ENCODE measurements at places on chromosomes 11 and 22. TPM values are rescaled to one million over a fixed set of nuclear protein-coding genes. Genes with fewer than 3 reads are reported as not detected.

GRCh38 chr11:27354359-27354965 is 8.6 kb downstream of the CCDC34 start:
- DNase-seq: no peak

Gene MN1
- 12.8 TPM for total RNA-seq

GRCh38 chr11:2523821-2524391 is 79.1 kb downstream of the KCNQ1 start:
- peak; percentile 7 for DNase-seq

DNA sequence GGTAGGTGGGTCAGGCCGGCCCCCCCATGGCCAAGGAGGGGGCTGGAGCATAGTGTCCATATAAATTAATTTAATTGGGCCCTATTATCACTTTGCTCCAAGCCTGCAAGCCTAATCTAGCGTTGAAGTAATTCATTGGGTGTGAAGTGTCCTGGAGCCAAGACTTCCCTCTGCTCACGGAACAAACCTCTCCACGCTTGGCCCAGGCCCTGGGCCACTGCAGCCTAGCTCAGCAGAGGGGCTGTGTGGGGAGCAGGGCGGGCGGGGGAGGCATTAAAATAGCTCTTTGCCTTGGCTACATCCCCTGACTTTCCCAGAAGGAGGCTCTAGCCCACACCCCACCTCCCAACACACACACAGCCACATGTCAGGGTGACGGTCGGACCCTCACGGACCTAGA is 73.5 kb downstream of the THAP12 start:
- peak; percentile 34 for DNase-seq

GRCh38 chr11:9446230-9446629 is 14.6 kb upstream of the ZNF143 start:
- DNase-seq: no peak

GRCh38 chr11:108669711-108670110 is 4.8 kb downstream of the DDX10 start:
- DNase-seq: no peak

DNA sequence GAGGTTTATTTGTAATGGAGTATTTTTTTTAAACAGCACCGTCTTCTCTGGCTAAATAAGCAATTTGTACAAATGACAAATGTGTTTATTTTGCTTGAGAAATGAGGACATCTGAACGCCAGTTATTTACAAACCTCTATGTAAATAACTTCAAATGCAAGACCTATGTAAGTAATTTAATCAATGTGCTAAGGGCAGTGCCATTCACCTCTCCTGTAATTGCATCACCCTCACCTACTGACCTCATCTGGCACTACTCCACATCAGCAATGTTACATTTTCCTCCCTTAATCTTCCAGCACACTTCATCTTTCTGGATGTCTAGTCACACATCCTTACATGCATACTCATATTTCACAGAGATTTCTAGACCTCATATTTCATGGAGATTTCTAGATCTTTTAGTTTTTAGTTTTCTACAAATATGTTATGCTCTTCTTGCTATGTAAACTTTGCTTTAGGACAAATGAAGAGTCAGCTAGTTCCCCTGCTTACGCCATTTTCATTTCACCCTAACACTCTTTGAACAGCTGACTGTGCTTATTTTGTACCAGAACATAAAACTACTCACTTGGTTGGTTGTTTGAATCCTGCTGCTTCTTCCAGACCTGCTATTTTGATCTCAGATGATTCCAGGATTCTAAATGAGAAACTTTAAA is 238.6 kb downstream of the GRM5 start:
- DNase-seq: no peak

- no peak for DNase-seq
Observed at GRCh38 chr11:111265421-111265820, 19.9 kb downstream of the POU2AF2 start.

All from left cardiac atrium (tissue), 4 donors.